Fibroblast of upper back skin (primary cell): ENCODE measurements at places on chromosomes 3 and 15.
A peak's percentile ranks its signal among the peaks of the same experiment; 100 is the strongest.

DNA sequence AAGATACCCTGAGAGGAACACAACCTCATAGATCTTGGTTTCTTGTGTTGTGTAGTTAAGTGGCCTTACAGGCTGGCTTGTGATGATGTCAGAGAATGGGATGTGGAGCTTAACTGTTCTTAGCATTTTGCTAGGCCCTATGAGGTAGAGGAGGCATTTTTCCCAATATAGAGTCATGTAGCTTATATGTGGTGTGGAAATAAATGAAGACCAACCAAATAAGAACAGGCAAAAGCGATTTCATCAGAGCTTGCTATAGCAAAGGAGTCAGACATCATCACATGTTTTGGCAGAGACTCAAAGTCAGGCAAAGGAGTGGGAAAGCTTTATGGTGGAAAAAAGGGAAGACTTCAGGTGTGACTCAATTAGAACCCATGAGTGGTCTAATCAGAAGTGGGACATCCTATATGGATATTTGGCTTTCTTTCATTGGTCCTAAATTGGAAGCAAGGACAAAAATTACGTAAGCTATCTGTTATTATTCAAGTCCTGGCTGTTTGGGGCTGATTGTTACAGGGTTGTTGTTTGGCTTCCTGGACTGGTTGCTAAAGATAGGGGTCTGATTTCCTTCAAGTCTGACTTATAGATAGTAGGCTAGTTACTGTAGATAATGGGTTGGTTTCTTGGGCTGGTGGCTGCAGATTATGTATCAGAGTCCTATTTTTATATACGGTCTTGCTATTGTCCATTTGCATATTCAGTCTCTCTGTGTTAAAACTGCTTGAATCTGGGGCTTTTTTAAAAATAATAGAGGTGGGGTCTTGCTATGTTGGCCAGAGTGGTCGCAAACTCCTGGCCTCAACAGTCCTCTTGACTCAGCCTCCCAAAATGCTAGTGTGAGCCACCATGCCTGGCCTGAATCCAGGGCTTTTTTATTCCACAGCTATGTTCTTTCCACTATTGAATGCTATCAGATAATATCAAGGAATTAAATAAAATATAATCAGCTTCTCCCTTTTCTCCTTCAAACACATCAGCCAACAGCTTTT is 30.3 kb upstream of the SETD2 start:
- DNase-seq: peak; percentile 28

DNA sequence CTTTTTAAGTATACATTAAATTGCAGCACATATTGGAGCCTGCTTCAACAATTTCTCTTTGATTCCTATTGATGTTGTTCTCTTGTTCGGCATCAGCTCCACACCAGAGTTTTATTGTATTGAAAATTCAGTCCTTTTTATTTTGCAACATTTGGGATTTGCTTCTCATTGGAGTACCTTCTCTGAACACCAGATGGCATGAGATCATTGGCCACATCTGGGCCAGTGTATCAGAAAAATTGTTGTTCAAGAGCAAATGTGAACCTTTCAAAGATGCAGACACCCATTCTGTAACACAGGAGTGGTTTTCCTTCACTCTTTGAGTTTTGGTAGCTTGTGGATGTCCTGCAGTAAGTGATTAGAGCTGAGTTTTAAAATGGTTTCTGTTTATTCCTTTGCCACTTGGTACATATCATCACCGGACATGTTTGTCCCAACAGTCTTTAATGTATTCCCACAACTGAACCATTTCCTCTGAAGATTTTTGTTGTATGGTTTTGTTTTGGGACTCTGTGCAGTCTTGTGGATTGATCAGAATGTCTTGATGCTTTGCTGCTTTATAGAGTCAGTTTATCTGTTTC is 96.1 kb downstream of the MCTP2 start:
- peak; percentile 39 for DNase-seq

DNA sequence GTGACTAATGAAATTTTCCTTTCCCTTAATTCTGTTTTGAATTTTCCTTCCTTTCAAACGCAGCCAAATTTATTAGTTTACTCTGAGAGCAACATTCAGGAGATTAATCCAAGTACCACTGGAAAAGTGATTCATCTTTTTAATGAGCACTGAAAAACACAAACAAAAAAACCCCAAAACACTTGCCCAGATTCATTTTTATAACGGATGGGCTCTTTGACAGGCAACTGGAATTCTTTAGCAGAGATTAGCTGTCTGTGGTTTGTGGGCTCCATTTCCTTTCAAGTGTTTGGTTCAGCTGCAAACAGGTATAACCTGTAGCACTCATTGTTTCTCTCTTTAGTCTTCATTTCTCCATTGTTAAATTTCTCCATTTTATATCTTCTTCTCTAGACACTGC is 3.1 kb upstream of the POLR2M start:
- peak; percentile 14 for DNase-seq

DNA sequence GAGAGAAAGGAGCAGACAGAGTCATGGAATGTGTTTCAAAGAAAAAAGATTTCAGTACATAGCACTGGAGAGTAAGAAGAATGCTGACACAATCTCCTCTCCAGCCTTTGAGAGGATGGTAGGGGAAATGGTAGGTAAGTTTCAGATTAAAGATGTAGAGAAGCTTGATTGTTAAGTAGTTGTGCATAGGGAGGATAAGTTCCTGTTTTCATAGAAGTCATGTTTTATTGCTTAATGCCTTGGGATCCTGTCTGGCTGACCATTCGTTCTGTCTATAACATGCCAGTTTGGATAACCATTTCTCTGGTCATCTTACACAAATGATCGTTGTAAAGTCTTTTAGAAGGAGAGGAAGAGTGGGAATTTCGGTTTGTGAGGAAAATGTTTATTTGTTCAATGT is 95.7 kb upstream of the IGSF10 start:
- no peak for DNase-seq

DNA sequence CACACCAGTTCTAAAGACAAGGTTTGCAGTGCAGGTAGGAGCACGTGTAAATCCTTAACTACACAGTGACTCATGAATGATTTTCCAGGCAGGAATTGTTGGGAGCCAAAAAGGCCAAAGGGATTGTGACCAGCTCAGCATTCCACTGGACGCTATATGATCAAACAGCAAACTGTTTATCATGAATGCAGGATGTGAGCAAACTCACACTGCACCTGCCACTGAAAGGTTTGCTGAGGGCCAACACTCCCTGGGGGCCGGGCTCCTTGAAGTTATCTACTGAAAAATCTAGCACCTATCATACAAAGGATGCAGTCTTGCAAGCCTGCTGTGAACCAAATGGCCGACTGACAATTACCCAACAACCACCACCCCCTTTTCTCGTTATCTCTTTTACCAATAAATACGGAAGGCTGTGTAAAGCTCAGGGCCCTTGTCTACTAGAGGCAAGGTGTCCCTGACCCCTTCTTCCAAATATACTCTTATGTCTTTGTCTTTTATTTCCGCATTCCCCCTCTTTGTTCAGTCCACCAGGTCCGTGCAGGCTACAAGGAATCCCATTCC is 11.5 kb upstream of the DNASE1L3 start:
- no peak for DNase-seq

GRCh38 chr3:46412786-46413298 is 5.8 kb downstream of the CCRL2 start:
- no peak for DNase-seq
